CD4-positive, alpha-beta T cell treated with Interleukin-10 for 1 hour (primary cell): ENCODE measurements at places on chromosomes 2 and 18.

DNA sequence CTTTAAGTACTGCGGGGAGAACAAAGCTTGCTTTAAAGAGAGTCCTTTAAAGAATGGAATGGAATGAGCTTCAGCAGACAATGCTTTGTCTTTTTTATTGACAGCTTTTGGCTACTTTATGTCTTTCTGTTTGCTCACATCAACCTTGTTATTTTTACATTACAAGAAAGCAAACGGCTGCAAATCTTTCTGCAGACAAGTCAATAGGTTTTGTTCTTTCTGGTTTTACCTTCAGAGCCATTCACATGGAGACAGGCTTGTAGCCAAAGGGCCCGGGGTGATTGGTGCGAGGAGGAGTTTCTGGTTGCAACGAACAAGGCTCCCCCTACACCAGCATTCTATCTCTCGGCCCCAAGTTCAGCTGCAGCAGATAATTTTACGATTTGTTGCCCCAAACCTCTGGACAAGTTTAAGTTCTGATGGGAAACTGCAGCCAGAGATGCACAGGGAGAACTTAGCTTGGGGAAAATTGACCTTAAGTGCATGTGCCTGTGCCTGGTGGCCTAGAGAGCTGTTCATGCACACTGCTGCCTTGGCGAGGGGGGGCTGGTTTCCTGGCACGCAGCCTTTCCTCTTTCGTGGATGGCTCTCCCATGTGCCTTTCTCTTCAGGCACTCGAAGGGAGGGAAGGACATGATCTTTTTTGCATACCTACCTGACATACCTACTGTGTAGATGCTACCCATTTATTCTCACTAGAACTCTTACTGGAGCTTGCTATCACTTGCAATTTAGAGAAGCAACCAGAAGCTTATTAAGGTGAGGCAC, 543.2 kb downstream of the DCDC2C start:
- DNase-seq = no peak

DNA sequence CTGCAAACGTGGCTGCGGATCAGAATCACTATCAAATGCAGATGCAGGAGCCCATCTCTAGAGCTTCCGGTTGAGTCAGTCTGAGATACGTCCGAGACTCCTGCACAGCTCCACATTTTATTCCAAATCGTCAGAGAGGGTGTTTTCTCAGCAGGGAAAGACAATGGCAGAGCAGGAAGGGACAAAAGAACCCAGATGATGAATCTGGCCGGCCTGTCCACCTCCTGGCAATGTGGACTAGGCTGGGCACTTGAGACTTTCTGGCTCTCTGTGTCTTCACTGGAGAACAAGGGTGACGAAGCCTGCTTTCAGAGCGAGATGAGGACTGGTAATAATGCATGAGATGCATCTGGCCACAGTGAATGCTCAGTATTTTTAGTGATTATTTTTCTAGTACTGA, 255.9 kb upstream of the MYT1L start:
- no peak for DNase-seq

DNA sequence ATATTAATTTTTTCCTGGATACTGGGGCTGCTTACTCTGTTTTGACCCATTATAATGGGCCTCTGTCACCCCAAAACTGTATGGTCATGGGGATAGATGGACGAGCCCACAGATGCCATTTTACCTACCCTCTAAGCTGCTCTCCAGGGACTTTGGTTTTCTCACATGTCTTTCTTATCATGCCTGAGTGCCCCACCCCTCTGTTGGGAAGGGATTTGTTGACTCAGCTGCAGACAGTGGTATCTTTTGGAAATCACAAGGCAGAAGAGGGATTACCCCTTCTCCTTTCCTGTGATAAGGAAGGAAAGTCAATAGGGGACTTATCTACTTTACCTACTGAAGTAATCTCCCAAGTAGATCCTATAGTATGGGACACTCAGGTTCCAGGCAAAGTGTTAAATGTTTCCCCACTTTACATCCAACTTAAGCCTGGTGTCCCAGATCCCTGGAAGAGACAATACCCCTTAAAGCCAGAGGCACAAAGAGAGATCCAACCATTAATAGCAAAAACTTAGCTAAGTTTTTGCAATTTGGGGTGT, 182.7 kb downstream of the RNF152 start:
- no peak for DNase-seq

- DNase-seq = no peak
Observed at GRCh38 chr2:82839036-82839435, 1620.0 kb downstream of the SUCLG1 start.

DNA sequence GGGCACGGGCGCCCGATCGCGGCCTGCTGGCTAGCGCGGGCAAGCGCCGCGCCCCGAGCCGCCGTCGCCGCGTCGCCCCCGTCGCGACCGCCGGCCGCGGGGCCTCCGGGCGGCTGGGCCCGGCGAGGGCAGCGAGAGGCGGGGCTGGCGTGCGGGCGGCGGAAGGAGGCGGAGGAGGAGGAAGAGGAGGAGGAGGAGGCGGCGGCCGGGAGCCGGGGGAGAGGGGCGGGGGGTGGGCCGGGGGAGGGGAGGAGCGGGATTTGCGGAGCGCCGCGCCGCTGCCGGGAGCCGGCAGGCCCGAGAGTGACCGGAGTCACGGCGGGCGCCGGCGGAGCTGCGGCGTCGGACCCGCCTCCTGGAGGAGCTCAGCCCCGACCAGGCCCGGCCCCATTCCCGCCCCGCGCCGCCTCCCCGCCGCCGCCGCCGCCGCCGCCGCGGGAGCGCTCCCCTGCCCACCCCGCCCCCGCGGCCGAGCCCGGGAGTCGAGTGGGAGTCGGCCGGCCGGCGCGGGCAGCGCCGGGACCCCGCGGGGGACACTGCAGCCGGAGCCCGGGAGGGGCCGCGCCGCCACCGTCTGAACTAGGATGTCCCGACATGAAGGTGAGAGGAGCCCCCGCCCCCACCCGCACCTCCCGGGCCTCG, at the start of gene KCMF1:
KCMF1 (plus strand) TSS at position 294 of the 642 bp plus-strand sequence; CDS start at position 585, 291 bp downstream.
- peak; percentile 77 for DNase-seq

DNA sequence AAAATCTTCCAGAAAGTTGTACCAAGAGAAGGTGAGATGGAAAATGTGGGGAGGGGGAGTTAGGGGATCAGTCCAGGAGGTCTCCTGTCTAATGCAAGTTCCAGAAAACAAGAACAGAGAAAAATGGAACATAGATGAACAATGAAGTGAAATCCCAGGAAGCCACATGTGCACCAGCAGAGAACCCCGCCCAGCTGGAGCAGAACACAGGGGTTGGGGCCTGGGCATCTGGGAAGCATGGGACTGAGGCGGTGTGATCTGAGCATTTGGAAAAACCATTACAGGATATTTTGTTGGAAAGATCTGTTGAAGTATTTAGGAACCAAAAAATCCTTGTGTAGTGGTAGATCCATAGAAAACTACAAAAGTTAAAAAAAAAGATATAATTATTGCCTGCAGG, 133.7 kb downstream of the INO80D start:
- DNase-seq = no peak

DNA sequence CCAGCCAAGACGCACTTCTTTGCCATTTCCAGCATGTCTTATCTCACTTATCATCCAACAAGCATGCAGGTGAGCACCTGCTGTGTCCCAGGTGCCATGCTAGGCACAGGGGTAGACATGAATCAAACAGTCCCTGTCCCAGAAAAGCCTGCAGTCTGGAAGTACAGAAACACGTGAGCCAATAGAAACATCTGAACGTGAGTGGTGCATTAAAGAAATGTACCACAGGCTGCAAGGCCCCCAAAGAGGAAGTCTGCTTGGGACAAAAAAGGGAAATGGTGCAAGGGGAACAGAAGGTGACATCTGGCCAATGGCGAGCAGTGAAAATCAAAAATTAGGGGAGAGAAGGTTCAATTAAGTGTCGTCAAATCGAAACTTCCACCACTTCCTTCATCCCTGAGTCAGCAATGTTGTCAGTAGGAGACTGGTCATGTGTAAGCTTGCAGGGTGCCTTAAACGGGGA, 17.6 kb upstream of the TMEM247 start:
- DNase-seq = peak; percentile 22

DNA sequence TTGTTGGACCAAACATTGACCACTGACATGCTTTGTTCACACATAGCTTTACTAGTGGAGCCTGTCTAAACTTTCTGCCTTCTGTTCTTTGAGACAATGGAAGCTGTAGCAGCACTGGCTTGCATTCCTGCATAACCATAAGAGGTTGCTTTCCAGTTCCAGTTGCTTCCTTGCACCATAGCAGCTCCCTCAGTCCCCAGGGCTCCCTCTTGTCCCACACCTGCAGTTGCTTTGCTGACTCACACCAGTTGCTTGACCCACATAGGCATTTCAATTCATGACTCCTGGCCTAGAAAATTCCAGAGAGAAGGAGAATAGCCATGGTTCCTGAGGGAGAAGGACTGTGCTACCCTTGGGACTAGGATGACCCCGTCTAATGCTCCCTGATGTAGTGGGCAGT, 20.9 kb downstream of the SGPP2 start:
- DNase-seq = no peak

GRCh38 chr2:118940486-118941120, 1.4 kb upstream of the MARCO start:
- peak; percentile 7 for DNase-seq

DNA sequence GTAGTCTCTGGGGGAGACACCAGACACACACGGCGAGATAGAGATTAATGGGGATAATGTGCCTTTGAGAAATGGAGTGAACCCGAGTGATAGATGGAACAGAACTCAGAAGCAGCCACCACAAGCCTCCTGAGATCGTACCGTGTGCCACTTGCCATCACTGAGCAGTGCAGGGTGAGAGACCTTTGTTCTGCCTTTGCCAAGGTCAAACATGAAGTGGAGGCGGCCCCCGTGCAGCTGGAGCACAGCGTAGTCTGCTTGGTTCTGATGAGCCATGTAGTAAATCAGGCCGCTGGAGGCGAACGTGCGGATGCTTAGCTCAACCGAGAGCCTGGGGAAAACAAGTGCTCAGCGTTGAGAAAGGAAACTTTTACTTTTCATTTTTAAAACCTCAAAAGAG, 167.0 kb downstream of the LAMA1 start:
- DNase-seq = no peak

GRCh38 chr2:32805104-32806095, 141.4 kb upstream of the LTBP1 start:
- DNase-seq = no peak

GRCh38 chr2:158346032-158346431, 110.5 kb downstream of the CCDC148 start:
- no peak for DNase-seq

DNA sequence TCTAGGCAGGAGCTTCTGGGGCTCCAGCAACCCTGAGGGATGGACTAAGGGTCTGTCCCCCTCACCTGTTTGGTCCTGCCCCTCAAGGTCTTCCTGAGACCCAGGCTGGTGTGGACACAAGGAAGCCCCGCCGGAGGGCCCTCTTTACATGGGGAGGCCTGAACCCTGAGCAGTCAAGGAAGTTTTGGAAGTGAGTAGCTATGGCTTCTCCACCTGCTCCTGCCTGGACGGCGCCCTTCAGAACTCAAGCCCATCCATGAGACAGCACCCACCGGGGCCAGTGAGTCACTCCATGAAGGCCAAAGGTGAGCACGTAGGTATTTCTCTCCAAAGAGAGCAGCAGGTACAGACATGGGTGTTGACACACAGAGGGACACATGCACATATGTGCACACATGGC, 98.2 kb upstream of the CTDP1 start:
- DNase-seq = no peak

DNA sequence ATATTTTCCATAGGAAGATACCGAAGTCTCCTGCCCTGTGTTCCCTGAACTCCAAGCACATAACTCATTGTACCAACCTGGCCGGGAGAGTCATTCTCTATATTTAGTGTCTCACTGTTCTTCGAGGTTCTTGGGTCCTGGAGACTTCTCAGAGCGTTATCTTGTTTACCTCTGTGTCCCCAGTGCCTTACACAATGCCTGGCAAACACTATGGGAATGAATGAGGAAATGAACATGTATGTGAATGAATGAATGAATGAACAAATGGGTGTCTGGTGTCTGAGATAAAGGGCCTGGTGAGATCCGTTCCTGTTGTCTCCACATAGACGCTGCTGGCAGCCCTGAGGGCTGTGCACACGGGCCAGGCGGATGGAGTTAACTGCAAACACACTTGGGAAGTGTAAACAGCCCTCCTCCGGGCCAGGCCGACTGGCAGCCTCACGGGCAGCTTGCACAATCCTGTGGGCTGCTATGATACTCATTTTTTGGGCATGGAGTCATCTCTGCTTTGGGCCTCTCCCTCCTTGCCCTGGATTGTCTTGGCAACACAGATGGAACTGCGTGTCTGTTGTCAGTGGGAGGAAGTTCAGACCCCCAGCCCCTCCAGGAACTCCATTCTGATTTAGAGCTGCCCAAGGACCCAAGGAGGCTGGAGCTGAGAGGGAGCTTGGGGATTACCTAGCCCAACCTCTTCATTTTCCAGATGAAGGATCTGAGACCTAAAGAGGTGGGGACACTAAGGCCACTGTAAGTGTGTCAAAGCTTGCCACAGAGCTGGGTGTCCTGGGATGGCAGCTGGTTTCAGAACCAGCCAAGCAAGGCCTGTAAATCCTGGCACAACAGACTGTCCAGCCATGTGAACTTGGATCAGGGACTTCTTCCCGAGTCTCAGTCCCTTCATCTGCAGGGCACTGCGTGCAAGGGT, 124.4 kb downstream of the INHBB start:
- DNase-seq = no peak

DNA sequence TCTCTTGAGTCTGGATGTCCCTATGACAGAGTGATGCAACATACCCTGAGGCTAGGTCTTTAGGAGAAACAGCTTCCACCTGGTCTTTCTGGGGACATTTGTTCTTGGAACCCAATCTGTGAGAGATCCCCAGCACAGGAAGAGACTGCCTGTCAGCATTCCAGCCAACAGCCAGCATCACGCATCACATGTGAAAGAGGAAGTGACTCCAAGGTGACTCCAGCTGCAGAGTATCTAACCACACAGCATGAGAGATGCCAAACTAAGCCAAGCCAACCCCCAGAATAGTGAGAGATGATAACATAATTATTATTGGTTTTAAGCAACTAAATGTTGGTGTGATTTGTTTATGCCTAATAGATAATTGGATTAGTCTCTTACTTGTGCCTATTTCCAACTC, 35.7 kb downstream of the C18orf63 start:
- no peak for DNase-seq

GRCh38 chr2:48607307-48608014, 10.2 kb upstream of the GTF2A1L start:
- no peak for DNase-seq

- DNase-seq = no peak
Observed at GRCh38 chr2:217743407-217743806, 259.4 kb downstream of the TNS1 start.
